NCI-H1436 treated with DMSO at 0.1 percent for 48 hours (cell line): ENCODE measurements at places on chromosomes 2 and 18.

DNA sequence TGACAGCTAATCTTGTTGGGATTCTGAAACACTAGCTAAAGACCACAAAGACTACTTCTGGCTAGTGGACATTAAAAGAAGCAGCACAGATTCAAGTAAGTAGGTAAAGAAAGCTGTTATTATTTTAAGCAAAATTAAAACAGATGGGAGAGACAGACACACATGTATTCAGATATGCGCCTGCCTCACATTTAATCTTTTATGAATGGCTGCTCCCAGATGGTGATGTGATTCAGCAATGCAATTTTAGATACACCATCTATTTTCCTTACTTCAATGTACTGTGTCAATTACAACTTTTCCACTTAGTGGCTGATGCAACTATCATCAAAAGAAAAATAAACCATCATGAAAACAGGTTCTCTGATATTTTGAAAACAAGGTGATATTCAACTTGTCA, 133.0 kb upstream of the PGAP1 start:
- DNase-seq: no peak

DNA sequence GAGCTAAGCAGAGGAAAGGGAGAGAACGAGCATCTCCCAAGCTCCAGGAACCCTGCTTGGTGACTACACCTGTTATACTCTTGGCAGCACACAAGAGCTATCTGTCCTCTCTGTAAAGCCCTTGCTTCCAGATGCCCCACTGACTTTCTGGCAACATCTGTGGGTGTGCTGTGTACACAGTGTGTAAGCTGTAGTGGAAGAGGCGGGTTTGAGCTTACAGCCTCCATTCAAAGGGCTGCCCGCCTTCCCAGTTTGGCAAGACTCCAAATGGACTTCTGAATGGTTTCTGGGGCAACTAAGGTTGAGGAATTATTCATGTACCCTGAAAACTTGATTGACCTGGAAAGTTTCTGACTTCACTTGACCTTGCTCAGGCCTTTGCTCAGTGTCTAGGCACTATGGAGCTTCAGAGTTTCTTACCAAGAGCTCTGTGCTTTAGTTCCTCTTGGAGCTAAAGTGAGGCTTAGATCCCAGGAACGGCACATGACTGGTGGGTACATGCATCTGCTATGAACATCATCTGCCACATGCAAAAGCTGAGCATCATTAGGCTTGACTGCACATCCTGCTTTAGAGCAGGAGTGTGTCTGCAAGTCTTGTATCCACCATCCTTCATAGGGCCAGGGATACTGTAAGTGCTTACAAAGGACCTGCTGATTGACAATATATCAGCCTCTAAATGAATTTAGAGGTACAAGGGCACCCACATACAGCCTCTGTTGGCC, 290.9 kb upstream of the SIX2 start:
- no peak for DNase-seq

- DNase-seq: no peak
These were observed 92.6 kb upstream of the KCNE4 start for GRCh38 chr2:222959358-222959757.

- DNase-seq: no peak
These were observed 80.8 kb downstream of the SMIM21 start for GRCh38 chr18:75346671-75347070.

DNA sequence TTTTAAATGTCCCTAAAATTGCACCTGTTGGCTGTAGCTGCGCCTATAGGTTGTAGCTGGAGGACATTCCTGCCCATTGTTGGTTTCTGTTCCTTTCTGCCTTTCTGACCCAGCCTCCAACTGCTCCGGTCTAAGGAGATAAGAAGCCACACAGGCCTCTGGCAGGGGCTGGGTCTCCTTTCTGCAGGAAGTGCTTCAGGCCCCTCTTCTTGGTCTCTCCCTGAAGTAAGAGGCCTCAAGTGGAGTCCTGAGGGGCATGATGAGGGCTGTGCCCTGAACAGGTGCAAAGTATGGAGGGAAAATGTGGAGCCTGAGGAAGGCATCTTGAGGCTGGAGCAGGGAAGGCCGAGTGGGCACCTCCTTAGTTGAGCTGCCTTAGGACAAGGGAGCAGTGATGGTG, 10.4 kb upstream of the SFTPB start:
- no peak for DNase-seq

DNA sequence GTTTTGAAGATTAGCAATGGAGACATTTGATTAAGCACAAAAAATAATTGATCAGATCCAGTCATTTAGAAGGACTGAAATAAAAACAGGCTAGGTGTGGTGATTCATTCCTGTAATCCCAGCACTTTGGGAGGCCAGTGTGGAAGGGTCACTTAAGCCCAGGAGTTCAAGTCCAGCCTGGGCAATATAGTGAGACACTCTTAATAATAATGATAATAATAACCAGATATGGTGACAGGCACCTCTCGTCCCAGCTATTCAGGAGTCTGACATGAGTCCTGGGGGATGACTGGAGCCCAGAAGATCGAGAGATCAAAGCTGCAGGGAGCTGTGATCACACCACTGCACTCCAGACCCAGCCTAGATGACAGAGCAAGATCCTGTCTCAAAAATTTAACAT, 3.5 kb upstream of the FN1 start:
- DNase-seq: no peak

DNA sequence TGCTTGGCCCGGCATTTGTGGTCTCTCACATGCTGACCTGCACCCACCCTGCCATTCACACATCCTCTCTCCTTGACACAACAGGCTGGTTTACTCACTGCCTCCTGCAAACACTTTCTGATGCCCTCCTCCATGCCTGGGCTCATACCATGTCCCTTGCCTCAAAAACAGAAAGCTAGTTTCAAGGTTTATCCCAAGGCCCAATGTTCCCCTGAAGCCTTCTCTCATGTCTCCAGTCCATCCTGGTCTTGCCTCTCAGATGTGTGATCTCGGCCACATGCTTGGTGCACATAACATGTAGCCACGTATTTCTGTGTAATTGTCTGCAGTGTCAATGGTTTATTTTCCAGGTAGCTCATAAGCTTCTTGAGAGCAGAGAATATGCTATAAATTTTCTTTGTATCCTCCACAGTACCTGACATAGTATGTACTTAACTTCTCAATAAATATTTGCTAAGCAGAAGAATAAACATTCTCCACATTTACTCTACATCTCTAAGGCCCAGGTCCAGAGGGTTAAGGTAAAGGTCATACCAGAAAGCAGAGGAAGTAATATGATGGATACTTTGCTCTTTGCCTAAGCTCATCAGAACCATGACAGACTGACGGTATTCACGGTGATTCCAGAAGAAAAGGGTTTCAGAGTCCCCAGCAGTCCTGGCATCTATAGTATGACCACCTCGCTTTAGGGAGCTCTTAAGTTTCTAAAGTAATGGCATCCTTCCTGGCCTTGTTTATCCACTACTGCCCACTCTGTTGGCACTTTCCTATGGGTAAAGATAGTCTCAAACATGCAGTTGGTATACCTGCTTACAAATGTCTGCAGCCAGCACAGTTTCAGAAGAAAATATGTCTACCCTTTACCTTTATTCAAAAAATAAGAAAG, 163.4 kb upstream of the ZFP36L2 start:
- DNase-seq: no peak

DNA sequence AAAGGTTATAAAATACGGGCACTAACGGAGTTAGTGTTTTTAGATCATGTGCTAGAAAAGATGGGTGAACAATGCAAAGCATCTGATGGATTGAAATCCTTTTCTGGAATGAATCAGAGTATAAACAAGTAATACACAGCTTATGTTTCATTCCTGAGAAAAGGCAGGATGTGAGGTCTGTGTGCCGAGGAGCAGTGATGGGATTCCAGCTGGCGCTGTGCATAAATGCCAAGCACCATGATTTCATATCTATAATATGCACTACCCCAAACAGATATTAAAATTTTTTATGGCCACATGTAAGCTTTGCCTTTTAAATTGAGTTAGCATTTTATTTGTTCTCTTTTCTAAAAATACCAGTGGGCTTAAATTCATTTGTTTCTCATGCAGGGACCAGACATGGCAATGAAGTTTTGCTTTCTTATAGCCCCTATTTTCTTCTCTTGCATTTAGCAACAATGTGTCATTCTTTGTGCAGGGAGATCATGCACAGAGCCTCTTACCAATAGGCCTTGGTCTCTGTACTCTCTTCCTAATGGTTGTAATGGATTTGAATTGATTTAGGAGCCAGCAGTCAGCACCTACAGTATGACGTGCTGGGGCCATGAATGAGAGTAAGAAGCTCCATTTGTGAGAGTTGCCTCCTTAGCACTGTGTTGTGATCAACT, 323.9 kb downstream of the SLC8A1 start:
- DNase-seq: no peak

DNA sequence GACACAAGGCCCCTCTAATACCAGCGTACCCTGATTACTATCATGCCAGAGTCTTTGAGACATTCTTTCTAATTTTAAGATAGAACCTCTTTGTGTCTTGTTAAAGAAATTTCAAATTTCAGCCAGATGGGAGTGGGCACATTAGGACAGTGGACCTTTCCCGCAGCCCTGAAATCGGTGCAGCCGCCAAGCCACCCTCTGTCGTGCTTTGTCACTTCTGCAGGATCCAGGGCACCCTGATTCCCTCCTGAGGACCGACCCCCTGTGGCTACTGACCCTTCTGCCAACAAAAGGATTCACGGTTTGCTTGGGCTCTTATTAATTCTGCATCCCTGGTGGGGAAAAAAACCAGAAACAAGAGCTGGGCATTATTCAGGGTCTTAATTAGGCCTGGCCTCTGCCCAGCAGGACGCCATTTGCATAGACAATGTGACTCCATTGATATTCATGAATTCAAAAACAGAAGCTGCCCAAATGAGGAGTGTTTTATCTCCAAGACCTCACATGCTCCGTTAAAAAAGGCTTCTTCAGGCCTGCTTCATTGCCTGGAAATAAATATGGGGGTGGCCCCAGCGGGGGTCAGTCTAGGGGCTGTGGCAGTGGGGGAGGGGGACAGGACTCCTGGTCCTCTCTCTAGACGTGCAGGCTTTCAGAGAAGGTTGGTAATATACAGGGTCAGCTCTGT, 116.9 kb downstream of the ALPK2 start:
- no peak for DNase-seq

DNA sequence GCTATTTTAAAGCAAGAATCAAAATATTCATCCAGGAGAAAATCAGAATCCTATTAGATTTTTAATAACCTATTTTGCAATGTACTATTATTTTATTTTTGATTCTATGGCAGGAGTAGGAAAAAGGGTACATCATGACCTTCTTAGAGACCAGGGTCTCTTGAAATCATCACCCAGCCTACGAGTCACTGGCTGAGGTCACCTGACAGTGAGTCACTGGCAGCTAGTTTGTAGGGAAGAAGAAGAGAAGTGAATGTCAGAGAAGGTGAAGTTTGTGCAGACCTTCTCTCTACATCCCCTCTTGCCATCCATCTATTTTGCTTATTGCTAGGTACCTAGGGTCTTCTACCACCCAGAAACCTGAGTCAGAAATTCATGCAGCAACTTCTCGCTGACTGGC, 144.2 kb downstream of the ALK start:
- no peak for DNase-seq

DNA sequence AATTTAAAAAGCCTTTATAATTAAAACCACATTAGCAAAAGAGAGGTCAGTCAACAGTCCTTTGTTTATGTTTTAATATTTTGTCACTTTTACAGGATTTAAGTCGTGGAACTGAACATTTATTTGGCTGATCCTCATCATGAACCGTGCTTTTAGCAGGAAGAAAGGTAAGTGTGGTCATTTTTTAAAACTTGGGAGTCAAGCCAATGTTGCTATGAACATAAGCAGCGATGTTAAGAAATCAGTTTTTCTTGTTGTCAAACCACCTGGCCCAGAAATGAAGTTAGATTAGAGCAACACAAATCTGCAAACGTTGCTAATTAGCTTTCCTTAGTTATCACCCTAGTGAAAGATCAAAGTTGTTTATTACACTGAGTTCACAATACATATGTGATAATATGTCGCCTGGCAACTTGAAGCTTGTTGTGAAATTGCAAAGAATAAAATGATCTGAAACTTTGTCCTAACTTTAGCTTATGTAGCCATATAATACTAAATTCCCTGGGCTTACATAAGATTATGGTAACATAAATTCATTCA, 186.0 kb downstream of the GULP1 start:
- no peak for DNase-seq
